ENCODE measurements at places on chromosomes 2 and 18.

GRCh38 chr2:217617616-217618022 lies 385.2 kb downstream of the TNS1 start:
- DNase-seq = no peak

GRCh38 chr2:173997753-173998152 lies 32.6 kb upstream of the SP3 start:
- DNase-seq = no peak

DNA sequence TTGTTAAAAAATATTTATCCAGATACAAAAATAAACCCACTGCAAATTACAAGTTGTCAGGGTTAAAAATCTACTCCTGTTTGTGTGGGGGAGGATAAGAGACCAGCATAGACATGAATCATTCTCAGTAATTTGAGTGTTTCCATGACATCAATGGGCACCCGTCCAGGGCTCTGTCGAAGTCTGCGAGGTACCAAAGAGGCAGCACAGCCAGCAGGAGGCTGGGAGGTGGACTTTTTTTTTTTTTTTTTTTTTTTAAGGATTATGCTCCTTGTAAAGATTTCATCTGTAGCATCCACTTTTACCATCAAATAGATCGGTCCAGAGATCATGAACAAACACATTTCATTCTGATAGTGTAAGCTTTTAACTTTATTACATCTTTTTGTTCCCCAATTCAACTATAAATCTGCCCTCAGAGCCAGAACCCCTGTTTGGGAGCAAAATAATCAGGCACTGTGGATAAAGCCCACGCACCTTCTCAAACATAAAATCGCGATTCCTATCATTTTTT lies 182.0 kb downstream of the TCF4 start:
- no peak for DNase-seq

DNA sequence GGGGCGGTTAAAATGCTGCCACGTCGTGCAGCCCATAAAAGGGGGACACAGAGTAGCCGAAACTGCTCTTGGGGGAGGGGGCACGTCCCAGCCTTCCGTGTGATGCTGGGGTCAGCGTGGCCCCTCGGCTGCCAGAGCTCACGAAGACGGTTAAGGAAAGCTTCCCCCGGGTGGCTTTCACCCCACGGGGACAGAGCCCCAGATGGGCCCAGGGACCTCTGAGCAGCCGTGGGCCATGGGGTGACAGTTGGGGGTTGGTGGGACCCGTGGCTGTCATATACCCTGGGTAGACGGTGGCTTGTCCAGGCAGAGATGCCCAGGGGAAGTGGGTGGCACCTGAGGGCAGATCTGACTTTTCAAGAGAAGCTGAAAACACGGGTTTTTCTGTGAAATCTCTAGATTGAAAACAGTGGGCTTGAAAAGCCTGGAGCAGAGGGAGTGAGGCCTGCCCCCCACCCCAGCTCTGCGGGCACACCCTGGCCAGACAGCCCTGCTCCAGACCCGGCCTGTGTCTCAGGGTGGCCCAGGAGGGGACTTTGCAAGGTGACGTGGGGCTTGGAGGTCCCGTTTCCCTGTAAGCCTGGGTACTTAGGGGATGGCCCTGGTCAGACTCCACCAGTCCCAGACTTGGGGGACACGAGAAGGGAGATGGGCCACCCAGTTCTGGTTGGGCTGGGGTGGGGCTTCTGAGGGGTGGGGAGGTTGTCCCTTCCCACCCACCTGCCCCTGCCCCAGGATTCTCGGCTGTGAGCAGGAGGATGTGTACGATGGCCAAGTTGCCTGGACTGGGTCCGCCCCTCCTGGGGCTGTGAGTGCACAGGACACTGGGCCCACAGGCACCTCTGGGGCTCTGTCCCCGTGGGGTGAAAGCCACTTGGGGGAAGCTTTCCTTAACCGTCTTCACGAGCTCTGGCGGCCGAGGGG lies 652 bp downstream of the NEU4 start:
- DNase-seq = no peak

DNA sequence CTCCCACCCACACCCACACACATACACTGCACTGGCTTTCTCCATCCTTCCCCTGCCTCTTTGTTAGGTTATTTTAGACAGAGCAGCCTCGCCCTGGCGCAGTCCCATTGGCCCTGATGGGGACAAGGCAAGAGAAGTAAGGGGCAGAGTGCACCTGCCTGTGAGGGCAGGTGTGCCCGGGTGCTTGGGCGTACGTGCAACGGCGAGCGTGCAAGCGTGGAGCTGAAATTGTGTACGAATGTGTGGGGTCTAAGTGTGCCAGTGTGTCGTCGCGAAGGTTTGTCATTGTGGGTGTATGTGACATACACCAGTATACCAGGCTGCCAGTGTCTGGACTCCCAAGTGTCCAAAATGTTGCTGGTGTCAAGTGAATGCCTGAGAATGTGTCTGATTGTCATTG lies 544 bp downstream of the LRATD1 start:
- DNase-seq = no peak

DNA sequence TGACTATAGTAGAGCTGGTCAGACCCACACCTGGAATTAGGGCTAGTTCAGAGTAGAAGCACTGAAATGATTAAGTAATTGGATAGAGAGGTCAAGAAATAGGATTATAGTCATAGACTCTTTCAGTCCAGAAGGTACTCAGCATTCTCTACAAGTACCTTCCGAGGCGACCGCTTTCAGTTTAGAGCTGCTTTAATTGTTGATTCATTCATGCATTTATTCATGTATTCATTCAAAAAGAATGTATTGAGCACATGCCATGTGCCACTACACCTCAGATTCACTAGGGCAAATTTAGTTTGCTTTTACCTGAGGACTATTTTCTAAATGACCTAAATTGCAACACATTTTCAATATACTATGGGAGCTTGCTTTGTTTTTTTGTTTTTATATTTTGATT lies 48.7 kb downstream of the CRIM1 start:
- no peak for DNase-seq

- DNase-seq = no peak
Measured at GRCh38 chr2:52083214-52083613, 1051.3 kb upstream of the NRXN1 start.

DNA sequence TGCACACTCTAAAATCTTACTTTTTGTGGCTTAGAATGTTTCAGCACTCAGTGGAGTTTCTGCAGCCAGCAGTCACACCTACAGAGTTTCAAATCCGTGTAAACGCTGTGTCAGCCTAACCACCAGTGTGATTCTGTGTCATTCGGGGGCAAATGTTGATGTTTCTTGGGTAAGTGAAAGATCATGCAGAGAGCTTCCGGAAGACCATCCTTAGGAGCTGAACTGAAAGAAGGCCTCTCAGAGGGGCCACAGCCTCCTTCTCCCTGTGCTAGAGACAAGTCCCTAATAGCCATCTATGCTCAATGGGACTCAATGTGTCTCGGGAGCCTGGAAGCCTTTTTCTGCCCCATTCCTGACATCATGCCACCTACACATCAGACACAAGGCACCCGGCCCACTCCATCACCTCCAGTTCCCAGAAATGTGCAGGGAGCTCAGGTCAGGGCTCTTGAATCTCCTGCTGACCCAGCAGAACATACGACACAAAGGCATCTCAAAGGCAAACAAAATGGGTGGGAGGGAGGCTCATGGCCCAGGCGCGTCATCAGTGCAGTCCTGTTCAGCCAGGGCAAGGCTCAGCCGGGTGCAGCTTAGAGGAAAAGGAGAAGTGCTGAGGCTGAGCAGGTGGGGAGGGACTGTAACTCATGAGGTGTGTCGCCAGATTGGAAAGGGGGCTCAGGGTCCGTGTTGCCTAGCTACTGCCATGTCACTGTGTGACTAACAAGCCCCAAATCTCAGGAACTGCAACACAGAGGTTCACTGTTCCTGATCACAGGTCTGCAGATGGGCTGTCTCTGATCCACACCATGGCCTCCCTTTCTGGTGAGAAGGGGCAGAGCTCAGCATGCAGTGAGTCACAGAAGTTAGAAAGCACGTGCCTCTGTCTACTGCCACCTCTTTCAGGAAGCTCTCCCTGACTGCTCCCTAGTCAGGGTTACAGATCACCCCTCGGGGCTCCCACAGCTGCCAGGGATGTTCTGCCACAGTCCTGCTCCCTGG lies 82.0 kb downstream of the SMAD7 start:
- no peak for DNase-seq

GRCh38 chr18:75122334-75122958 lies 86.5 kb downstream of the PTGR3 start:
- no peak for DNase-seq

DNA sequence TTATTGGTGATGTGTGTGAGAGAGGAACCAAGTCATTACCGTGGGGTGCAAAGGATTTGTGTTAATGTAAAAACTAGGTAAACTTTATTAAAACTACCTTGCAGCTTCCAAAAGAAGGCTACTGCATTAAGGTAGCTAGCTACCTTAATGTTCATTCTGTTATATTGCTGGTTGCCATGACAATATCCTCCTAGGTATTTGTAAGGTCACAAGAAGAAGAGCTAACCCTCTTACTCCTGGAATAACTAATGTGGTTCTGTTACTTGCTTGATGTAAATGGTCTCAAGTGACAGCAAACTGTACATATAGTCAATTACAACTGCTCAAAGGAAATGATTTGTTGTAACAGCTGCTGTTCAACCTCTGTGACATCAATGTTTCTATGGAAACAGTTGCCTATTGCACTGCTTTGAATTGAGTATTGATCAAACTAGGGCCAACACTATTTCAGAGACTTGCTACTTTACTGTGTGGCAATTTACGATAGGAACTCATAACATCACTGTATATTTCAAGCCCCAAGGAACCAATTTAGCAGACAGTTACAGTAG lies 319.8 kb upstream of the HNRNPA3 start:
- DNase-seq = no peak

DNA sequence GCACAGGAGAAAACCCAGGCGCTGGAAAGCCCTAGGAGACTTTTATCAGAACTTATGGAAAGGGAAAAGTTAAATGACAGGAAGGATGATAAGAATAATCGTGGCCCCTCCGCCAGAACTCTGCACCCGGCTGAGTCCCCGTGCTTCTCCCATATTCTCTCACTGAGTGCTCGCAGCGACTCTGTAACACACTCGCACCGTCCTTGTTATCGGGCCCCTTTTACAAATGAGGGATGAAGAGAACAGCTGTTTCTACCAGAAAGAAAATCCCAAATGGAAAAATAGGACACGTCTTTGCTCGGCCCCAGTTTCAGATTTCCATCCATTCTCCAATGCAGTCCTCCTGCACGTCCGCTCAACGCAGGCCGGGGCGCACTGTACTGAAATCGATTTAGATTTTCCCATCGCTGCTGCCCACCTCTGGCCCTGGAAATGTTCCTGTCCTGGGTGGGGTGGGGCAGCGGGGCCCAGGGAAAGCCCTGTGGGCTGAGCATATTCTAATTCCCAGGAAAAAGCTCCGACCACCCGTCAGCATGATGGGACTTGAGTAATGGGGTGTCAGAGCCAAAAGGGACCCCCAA lies 66.4 kb downstream of the KCNF1 start:
- no peak for DNase-seq

DNA sequence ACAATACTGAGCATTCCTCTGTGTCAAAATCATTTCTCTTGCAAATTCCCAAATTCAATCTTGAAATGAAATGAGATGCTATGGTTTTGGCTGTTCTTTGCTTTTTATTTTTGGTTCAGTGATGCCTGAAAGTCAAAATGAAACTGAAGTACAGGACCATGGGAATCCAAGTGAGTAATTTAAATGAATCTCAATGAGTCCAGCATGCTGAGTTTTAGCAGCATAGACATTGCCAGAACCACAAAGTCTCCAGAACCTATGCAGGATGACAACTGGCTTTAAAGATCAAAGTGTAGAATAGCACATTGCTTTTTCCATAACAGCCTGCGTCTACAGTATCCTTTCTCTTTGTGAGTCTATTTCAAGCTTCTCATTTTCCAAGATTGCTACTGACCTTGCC lies 1050.7 kb upstream of the PIK3C3 start:
- DNase-seq = no peak

DNA sequence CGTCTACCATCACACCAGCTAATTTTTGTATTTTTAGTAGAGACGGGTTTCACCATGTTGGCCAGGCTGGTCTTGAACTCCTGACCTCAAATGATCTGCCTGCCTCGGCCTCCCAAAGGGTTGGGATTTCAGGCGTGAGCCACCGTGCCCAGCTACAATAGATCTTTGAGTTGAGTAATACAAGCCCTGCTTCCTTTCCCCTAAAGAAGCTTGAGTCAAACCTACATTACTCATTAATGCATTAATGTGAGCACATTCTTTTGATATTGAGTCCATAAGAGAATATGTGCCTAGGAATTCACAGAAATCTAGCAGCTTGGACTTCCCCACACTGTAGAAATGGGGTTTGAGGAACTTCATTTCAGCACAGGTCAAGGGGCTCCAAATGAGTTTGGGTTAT lies 39.6 kb downstream of the PSMG2 start:
- DNase-seq = no peak

DNA sequence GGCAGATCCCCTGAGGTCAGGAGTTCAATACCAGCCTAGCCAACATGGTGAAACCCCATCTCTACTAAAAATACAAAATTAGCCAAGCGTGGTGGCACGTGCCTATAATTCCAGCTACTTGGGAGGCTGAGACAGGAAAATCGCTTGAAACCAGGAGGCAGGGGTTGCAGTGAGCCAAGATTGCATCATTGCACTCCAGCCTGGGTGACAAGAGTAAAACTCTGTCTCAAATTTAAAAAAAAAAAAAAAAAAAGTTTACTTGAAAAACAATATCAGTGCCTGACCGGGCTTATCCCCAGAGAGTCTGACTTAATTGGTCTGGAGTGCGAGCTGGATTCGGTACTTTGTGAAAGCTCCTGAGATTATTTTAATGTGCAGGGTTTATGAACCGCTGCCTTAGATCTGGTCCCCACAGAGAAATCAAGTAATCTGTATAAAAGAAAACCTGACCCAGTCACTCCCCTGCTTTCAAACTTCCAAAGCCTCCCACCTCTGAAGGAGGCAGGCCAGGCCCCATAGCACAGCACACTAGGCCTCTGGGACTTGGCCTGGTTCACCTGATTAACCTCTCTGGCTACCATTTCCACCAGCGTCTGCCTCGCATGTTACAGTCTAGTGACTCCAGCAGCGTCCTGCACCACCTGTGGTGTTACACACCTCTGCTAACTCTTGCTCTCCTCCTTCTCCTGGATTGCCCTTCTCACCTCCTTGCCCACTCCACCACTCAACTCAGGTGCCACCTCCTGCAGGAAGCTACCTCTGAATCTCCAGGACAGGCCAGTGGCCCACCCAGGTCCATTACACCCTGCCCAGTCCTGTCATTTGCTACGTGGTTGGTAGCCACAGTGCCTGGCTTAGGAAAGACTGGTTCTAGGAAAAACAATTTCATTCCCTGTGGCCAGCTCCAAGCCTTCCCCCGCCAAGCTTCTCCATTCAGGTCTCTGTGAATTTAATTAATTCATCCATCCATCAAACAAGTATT lies 114.3 kb upstream of the PPP1CB start:
- no peak for DNase-seq

- no peak for DNase-seq
Measured at GRCh38 chr18:58408665-58409064, 220.2 kb downstream of the ALPK2 start.

DNA sequence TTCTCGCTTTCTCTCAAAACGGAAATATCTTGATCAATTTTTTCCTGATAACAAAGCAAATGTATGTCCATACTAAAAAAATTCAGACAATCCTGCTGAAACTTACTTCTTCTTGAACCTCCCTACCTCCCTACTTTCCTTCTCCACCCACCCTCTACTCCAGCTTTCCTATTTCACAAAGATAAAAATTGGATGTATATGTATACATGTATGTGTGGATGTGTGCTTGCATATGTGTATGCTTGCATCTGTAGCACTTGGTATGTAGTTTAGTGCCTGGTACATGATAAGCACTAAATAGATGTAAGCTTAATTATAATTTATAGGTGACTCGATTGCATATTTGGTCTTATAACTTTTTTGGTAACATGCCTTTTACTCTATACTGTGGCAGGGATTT lies 167.5 kb upstream of the ITGA4 start:
- DNase-seq = no peak

GRCh38 chr2:234502285-234502918 lies 5.5 kb upstream of the ARL4C start:
- DNase-seq = no peak
